ENCODE measurements at places on chromosomes 6 and 20.
A peak's percentile ranks its signal among the peaks of the same experiment; 100 is the strongest.

DNA sequence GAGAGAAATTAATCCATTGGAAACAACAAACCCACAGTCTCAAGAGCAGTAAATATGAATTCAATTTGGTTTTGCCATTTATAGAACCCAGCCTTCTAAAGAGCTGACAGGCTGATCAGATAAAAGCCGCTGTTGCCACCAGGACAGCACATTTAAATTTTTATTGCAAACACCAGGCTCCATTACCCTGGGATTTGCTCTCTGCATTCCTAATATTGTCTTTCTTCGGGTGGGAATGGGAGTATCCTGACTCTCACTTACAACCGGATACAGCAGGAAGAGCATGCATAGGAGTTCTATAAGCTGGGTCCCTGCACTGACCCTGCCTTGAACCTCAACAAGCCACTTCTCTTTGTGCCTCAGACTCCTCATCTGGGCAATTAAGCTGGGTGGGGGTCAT lies 142.9 kb downstream of the LRFN2 start:
- DNase-seq, result no peak

- DNase-seq, result no peak
These were observed 5.5 kb upstream of the MUC22 start for GRCh38 chr6:31004794-31005193.

DNA sequence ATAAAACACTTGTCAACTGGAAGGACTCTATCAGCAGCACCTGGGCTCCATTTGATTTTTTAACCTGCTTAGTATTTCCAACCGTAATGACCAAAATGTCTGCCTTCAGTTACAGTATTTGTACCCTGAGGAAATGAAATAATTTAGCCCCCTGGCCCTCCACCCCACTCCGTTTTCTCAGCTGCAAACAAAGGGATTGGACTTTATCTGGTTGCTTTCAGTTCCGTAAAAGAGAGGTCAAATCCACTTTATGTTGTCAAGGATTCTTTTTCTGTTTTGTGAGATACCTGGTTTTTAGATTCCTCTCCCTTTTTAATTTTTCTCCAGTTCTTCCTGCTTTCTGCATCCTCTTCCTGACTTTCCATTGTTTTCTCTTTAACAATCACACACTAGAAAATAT lies 64.4 kb upstream of the BMP2 start:
- no peak for DNase-seq

- peak; percentile 17 for DNase-seq
These were observed 69.5 kb upstream of the FABP7 start for GRCh38 chr6:122709922-122710512.

GRCh38 chr20:23366384-23366783 lies 4.4 kb downstream of the GZF1 start:
- peak; percentile 57 for DNase-seq

GRCh38 chr20:36613974-36614373 lies 8.4 kb downstream of the RAB5IF start:
- DNase-seq, result no peak

DNA sequence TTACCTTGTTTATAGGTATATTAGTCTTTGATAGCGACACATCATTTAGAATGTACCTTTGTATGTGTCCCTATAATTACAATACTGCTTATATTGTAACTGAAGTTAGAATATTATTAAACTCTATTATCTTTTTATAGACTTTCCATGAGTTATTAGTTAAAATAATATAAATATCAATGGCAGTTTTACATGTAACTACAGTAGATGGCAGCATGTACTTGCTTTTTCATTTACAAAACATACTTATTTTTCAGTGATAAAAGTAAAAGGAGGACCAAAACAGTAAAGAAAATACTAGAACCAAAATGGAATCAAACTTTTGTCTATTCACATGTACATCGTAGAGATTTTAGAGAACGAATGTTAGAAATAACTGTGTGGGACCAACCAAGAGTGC lies 364.3 kb downstream of the RIMS1 start:
- no peak for DNase-seq

GRCh38 chr6:89690944-89691324 lies 52.4 kb upstream of the LYRM2 start:
- no peak for DNase-seq

DNA sequence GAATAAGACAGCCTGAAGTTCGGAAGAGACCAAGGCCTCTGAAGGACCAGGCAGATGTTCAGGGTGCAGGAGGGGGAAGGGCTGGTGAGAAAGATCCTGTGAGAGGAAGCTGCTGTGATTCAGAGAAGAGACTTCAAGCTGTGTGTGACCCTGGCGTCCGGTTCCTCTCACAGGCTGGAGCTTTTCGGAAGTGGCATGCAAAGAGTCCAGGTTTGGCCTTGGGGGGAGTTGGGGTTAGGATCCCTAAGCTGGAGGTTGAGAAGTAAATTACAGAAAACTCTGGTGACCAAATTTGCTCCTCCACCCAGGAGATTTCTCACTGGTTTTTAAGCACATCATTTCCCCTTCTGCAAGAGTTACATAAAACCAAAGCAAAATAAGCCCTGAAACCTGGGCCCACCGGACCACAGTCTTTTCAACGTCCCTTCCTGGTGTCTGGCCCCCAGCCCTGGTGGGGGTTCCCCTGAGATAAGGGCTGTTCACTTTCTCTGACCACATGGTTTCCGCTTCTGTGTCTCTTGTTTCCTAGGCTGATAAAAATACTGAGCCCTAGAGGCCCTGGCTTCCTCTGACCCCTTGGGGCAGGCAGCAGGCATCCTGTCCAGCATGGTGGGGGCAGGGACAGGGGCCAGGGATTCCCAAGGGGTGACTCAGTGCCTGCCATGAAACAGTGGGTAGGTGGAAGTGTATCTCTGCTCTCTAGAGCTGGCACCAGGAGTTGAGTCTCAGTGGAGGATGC lies 12.0 kb upstream of the LTA start:
- DNase-seq, result peak; percentile 56

DNA sequence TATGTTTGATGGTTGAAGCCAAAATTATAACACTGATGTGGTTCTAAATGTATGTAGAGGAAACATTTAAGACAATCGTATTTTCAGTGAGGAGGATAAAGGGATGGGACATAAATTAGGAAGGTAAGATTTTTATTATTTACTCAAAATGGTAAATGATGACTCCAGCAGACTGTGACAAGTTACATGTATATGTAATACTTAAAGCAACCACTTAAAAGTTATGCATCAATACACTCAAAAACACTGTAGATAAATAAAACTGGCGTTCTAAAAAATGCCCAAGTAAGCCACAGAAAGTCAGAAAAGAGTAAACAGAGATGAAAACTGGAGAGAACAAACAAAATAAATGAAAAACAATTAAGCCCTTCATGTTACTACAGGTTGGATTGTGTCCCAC lies 18.7 kb downstream of the HLA-DMB start:
- no peak for DNase-seq

- DNase-seq, result no peak
These were observed 46.3 kb upstream of the CDH4 start for GRCh38 chr20:61205769-61206168.

GRCh38 chr6:154506582-154506981 lies 3.9 kb downstream of the CNKSR3 start:
- no peak for DNase-seq

DNA sequence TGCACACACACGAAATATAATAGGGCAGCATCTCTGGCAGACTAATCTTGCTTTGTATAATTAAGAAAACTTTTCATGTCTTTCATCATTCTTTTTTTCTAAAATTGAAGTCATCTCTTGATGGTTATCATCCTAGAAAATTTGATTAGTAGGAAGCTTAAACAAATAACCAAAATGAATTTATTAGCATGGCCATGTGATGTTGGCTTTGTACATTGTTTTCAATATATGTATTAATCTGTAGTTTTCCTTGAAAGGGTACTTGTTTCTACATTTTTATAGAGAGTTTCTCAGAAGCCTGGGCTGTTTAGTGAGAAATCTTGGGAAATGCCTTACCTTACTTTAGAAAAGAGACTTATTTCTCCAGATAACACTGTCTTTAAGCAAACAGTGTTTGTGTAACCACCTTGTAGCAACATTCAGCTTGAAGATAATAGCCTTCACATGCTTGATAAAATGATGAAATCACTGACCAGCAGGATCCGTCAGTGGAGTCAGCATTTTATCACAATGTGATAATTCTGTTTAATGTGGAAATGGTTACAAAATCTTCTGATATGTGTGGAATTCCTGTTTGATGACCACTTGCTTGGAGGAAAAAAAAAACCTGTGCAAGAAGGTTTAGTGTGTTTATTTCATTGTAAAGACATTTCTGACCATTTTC lies 147.8 kb downstream of the MACROD2 start:
- DNase-seq, result no peak

DNA sequence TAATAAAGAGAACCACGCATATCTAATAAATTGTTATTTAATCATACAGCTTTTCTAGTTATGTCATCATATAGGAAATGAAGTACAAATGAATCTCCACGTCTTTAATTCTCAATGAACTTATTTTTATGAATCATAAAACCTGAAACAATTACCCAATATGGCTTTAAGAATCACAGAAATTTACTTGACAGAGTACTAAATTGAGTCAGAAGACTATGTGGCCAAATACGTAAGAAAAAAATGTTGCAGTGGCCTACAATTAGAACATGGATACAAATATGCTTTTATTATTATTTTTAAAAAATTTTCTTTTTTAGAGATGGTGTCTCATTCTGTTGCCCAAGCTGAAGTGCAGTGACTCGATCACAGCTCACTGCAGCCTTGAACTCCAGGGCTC lies 584.7 kb upstream of the SLC35B3 start:
- no peak for DNase-seq

DNA sequence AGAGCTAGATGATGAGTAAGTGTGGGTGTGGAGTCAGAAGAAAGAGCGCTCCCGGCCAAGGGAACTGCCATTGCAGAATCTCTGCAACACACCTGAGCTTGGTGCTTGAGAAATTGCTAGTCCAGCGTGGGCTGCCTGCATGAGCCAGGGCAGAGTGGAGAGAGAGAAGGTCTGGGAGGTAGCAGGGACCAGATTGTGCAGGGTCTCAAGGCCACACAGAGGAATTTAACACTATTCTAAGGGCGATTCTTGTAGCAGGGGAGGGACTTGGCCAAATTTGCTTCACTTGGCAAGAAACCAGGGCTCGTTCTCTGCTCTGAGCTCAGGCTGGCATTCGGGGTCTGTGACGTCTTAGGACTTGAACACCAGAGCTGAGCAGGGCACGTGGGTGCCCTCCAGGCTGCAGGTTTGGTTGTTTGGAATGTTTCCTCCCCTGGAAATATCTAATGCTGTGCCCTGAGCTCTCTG lies 53.5 kb downstream of the BCAS4 start:
- no peak for DNase-seq

DNA sequence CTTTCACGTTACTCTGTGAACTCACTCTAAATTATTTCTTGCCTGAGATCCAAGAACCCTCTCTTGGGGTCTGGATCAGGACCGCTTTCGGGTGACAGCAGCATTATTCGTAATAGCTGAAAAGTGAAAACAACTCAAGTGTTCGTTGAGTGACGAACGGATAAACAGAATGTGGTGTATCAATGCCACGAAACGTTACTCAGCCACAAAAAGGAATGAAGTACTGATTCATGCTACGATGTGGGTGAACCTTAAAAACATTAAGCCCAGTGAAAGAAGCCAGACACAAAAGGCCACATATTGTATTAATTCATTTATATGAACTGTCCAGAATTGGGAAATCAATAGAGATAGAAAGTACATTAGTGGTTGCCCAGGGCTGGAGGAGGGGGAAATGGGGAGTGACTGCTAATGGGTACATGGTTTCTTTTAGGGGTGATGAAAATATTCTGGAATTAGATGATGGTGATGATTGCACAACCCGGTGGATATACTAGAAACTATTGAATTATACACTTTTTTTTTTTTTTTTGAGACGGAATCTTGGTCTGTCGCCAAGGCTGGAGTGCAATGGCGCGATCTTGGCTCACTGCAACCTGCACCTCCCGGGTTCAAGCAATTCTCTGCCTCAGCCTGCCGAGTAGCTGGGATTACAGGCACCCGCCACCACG lies 8.4 kb downstream of the PTGIS start:
- DNase-seq, result no peak

DNA sequence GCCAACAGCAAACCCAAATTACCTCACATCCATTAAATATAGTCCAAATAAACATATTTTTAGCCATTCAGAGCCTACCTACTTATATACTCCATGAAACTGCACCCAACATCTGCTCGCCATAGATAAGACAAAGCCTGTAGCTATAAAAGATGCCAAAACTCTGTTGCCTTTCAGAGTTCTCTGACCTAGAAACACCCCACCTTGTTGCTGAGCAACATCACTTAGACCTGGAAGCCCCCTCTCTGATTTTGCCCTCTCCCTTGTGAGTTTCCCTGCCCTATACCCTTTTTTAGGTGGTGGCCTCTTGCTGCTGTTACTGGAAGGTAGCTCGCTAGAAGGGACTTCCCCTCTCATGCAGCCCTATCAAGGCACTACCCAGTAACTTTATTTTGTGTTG lies 27.7 kb upstream of the FBXL4 start:
- no peak for DNase-seq

GRCh38 chr6:42230345-42231321 lies 13.0 kb upstream of the MRPS10 start:
- no peak for DNase-seq

- no peak for DNase-seq
These were observed 402.5 kb downstream of the PREX1 start for GRCh38 chr20:48425321-48425720.

- no peak for DNase-seq
These were observed 23.3 kb downstream of the HSF2 start for GRCh38 chr6:122422614-122423267.

Measured in CD4-positive, alpha-beta T cell treated with Interleukin-4 for 4 hours (primary cell).